ENCODE measurements at places on chromosomes 3 and 15.

DNA sequence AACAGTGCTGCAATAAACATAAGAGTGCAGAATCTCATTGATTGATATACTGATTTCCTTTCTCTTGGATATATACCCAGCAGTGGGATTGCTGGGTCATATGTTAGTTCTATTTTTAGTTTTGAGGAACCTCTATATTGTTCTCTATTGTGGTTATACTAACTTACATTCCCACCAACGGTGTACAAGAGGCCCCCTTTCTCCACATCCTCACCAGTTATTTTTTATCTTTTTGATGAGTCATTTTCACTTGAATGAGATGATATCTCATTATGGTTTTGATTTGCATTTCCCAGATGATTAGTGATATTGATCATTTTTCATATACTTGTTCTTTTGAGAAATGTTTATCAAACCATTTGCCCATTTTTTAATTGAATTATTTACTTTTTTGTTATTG is 12.4 kb upstream of the IREB2 start:
- no peak for DNase-seq

- DNase-seq, result peak; percentile 66
Observed at GRCh38 chr3:38805765-38806386, 10.1 kb downstream of the SCN10A start.

DNA sequence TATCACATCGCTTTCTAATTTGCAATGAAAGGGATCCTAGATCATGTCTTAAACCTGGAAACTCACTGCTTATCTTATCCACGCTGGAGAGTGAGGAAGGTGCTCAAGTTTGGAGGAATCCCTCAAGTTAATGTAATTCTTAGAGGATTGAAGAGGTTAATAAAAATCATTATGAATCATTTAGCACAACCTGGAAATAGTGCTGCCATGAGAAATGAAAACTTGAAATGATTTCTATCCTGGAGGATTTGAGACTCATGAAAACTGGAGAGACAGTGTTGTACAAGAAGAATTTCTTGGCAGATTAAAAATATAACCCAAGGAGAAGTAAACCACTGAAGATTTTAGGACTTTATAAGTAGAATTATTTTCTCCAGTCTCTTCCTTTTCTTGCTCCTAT is 125.9 kb downstream of the ADAMTS9 start:
- DNase-seq, result no peak

DNA sequence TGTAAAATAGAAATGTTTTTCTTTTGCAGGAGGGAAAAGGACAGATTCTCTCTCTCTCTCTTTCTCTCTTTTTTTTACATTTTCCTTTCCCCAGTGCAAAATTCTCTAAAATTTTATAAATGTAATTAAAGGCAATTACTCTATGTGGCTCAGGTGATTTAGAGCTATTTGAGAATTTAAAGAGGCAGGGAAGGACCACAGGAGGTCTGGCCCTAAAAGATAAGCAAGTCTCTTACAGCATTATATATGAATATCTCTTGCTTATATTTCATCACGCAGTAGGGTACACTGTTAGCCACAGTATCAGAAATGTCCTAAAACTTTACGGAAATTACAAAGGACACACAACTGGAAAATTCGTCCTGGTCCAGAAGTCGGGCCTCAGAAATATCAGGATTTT is 70.5 kb upstream of the PPIB start:
- DNase-seq, result no peak

DNA sequence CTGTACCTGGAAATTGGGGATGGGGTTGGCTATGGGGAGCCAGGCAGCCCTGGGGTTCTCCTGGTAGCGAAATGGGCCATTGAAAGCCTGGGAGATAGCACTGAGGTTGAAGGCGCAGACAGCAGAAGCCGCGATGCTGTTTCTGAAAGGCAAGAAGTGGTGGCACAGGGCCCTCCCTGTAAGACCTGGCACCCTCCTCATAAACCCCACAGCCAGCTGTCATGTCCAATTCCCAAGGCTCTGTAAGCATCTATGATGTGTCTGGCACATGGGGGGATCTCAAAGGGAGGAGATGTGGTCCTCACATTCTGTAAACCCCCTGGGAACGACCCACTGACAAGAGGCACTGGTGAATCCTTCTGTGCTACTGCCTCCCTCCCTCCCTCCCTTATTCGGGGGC is 104.0 kb downstream of the SEMA5B start:
- no peak for DNase-seq

DNA sequence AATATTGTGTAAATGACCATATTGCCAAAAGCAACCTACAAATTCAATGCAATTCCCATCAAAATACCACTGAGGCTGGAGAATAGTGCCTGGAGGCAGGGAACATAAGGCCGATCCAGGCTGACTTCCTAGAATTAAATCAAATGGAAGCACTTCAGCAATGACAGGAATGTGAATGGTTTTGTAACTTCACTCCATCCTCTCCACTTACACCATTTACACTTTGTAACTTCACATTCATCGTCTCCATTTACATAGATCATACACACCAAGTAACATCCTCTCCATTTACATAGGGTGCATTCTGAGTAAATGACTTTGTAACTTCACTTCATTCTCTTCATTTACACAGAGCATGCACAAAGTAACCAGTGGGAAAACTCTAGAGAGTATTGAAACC is 11.6 kb downstream of the STRIT1 start:
- DNase-seq, result no peak

DNA sequence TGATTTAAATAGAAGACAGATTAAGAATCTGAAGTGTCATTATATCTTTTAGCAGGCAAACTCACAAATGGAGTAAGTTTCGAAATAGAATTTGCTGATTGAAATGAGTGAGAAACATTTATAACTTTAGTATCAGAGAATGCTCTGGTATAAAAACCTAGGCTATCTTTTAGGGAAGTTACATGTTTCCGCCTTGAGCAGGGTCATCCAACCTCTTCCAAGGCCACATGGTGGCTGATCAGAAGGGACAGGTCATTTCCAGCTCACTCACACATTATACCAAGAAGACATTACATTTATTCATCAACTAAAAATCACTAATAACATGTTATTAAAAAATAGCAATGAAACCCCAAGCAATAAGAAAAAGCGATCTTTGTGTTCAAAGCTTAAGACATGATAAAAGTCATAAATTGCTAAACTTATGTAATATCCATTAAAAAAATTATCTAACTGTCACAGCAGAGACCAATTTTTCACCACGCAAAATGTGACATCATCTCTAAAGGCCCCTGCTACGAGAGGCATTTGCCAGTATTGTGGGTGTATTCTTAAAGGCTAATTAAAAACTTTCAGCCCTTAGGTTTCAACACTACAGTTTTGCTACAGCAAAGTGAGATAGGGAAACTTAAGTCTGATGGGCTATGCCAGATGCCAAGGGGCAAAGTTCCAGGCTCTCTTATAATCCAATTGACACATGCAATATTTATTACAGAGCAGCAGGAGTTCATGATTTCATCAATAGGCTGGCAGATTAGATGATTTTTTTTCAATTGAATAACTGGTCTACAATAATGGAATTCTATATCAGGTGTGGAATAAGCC is 240.4 kb upstream of the TBL1XR1 start:
- no peak for DNase-seq

DNA sequence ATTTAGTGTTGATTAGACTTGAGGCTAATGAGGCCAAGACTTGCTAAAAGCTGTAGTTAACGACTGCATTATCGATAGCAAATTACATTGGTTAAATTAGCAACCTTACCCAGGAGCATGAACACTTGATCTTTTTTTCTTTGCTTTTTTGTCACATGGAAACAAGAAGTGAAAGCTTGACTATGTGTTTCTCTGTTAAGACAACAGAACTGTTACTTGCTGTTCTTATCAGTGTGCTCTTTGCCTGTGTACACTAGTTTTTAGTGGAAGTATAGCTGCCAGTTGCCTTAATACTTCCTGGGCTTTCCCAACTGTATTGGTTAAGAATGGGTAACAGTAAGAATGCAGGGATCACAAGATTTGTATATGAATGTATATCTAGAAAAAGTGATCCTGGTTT is 625.5 kb downstream of the NAALADL2 start:
- DNase-seq, result no peak

- DNase-seq, result peak; percentile 30
Observed at GRCh38 chr15:100880139-100880896, 687 bp downstream of the ALDH1A3 start.

DNA sequence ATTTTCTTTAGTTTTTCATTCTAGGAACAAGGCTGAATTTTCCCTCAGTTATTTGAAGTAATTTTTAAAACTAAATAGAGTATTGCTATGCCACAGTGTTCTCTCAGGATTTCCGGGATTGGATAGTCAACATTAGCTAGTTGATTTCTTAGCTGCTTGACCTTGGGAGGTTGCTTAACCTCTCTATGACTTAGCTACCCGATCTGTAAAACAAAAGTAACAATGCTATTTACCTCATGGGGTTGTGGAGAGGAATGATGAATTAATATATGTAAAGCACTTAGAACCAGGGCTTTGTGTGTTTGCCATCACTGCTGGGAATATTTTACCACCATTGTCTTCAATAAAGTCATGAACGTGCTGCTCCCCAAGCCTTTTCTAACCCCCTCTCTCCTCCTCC is 57.5 kb downstream of the SNRK start:
- DNase-seq, result no peak

- no peak for DNase-seq
Observed at GRCh38 chr3:56796202-56796601, 5.5 kb downstream of the ARHGEF3 start.

- no peak for DNase-seq
Observed at GRCh38 chr15:70879401-70879800, 12.8 kb downstream of the THAP10 start.

- DNase-seq, result no peak
Observed at GRCh38 chr3:178676942-178677790, 140.9 kb downstream of the KCNMB2 start.

DNA sequence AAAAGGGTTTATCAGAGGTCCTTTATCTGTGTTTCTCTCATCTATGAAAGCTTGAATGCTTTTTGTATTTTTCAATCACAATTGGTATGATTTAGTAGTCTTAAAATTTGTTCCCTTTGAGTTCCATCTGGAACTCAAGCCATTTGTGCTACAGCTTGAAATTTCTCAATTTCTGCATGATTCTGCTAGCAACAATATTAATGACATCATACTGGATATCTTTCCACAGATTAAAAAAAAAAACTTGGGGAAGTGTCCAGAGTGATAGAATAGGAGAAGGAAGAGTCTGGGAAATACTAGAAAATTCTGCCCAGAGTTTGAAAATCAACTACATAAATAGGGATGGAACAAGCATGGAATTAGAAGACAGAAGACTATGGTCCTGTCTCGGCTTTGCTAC is 9.3 kb upstream of the FBN1 start:
- no peak for DNase-seq

- no peak for DNase-seq
Observed at GRCh38 chr3:29775340-29775739, 494.5 kb downstream of the RBMS3 start.

GRCh38 chr3:127914584-127914983 is 448 bp upstream of the KBTBD12 start:
- DNase-seq, result no peak

DNA sequence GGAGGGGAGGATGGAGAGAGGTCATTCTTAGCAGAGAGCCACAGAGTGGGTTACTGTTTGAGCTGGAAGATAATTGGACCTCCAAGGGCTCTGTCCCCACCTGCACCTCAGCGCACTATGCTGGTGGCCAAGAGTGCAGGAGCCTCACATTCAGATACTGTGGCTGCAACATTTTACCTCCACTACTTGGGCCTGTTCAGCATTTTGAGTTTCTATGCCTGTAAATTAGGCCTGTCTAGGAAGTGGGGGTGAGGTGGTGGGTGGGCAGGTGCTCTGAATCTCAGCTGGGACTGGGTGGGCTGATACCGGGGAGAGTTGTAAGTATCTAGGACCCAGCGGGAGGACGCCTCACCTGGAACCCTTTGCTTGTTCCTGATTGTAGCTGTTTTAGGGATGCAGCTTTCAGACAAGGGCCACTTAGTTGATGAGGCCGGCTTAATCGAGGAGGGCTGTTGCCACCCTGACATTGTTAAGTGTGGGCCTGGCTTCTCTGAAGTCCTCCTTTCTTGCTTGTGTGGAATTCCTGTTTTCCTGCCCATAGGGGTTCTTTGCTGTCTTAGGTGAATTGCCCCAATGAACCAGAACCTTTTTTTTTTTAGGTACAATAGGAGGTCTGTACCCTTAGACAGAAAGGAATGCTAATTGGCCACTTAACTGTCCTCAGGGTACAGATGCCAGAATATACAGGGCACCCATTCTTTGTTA is 83.8 kb downstream of the SMAD3 start:
- DNase-seq, result no peak

GRCh38 chr3:66604481-66604880 is 103.7 kb upstream of the LRIG1 start:
- DNase-seq, result no peak

- no peak for DNase-seq
Observed at GRCh38 chr3:87435926-87436620, 159.7 kb upstream of the POU1F1 start.

- peak; percentile 9 for DNase-seq
Observed at GRCh38 chr3:50436114-50436674, 67.2 kb downstream of the CACNA2D2 start.

DNA sequence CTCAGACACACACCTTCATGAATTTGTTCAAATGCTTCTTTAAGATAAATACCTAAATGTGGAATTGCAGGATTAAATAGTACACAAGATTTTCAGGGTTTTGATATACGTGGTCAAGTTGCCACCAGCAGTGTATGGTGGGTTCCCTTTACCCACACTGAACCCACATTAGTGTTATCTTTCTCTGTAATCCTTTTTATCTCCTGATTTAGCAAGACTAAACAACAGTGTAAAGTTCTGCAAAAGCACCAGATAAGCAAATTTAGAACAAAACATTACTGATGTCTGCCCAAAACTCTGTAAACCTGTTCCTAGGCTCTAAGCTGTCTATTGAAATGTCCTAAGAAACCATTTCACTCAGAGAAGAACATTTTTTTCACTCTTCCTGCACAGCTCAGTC is 352.9 kb downstream of the FHIT start:
- no peak for DNase-seq

GRCh38 chr3:128239304-128239703 is 86.0 kb downstream of the EEFSEC start:
- no peak for DNase-seq

GRCh38 chr3:9198261-9198660 is 51.2 kb downstream of the SRGAP3 start:
- DNase-seq, result no peak

GRCh38 chr15:71414853-71415252 is 299.6 kb downstream of the THSD4 start:
- no peak for DNase-seq

All from RWPE1 (cell line).